ENCODE measurements at places on chromosomes 12 and 14. TPM values are rescaled to one million over a fixed set of nuclear protein-coding genes. Genes with fewer than 3 reads are reported as not detected.

DNA sequence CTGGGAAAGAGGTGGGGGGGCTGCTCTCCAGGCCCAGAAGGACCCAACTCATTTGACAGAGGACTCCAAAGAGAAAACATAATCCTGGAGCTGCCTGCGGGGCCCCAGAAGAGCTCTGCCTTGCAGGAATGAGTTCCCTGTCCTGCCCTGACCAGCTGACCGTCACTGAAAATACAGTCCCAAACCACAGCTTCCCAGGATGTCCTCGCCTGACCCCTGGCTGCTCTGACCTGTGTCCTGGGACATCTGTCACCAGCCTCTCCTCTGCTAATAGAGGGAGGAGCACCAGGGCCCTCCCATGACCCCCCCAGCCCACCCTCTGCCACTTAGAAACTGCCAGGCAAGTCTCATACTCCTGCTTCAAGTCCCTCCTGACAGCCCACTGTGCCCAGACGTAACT, 9.8 kb downstream of the FIGNL2 start:
- no peak for DNase-seq

DNA sequence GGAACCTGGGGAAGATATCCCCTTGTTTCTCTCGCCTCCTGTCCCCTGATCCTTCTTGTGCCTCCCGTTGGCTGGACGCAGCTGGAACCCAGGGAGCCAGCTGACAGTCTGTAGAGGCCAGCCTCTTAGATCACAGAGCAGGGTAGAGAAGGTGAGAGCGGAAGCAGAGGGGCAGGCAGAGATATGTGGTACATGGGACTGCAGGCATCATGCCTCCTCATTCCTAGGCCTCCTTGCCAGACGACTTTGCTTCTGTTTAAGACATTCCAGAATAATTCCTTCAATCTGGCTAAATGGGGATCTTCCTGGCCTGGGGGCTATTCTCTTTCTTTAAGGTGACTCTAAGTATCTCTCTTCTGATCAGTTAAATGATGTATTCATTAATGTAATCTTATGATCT, 89.4 kb upstream of the MAX start:
- DNase-seq = no peak

DNA sequence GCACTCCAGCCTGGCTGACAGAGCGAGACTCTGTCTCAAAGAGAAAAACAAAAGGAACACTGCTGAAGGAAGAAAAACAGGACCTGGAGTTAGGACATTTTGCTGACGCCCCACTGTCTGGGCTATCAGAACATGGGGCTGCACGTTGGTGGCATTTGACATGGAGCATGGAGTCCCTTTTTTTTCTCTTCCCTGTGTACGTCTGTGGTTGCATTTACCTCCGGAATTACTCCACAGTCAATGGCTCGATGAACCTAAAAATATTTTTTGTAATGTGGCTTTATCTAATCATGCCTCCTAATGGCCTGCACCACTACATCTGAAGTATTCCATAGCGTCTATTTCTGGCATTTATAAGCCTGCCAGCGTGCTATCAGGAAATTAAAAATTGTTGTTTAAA, 30.7 kb downstream of the TESC start:
- DNase-seq = no peak

GRCh38 chr12:101927036-101927435, 49.7 kb downstream of the DRAM1 start:
- no peak for DNase-seq

- no peak for DNase-seq
Measured at GRCh38 chr14:78598046-78598920, 428.1 kb downstream of the NRXN3 start.

GRCh38 chr12:10341892-10342509, 34.3 kb downstream of the KLRD1 start:
- no peak for DNase-seq

GRCh38 chr14:23382276-23382675, 5.4 kb downstream of the CMTM5 start:
- no peak for DNase-seq

GRCh38 chr12:66129934-66130266, 650 bp downstream of the LLPH start:
- DNase-seq = no peak

DNA sequence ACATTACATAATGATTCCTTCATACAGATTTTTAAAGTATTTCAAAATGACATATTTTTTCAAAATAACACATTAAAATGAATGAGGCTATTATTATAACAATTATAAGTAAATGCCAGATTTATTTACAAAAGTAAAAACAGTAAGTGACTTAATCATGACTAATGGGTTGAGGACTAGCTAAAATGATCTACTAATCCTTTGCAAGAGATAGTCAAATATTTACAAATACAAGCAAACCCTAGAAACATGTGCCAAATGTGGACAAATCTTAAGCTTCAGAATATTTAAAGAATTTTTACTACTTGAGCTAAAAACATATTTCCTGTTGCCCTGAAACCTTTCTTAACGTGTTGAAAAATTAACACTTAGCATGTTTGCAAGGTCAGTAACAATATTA, 74.8 kb downstream of the KIF21A start:
- DNase-seq = no peak

GRCh38 chr14:59507063-59507751, 22.9 kb downstream of the JKAMP start:
- no peak for DNase-seq

- DNase-seq = no peak
Measured at GRCh38 chr14:58150243-58150805, 1.7 kb downstream of the ARMH4 start.

DNA sequence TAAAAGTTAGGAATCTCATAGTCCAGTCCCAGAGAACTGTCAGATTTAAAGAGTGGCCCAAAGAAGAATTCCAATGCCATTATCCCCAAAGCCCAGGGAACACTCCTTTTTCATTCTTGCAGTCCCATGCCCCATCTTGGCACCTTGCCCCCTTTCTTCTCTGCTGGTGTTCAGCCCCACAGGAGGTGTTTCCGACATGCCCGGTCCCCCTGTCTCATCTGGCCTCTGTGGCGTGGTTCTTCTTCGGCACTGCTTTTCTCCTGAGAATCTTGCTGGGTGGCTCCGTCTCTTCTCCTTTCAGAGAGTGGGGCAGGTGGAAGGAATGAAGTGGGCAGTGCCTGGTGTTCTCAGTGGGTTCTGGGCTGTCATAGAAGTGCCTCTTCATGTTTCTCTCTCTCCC, 64.7 kb downstream of the VCPKMT start:
- DNase-seq = no peak

DNA sequence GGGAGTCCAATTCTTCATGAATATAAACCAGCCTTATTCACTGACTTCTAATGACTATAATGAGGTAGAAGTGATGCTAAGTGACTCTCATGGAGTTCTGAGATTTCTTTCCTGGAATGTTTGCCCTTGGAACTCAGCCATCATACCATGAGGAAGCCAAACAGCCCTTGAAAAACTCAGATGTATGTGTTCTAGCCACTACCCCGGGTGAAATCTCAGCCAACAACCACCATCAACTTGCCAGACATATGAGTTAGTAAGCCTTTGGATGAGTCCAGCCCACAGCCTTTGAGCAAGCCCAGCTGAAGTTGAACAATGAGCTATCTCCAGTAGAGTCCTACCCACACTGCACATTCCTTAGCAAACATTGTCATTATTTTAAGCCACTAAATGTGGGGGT, 149.5 kb downstream of the SLC6A15 start:
- DNase-seq = no peak

- no peak for DNase-seq
Measured at GRCh38 chr12:43238281-43238680, 313.7 kb downstream of the ADAMTS20 start.

GRCh38 chr12:123363740-123364531, 711 bp downstream of the SBNO1 start:
- peak; percentile 77 for DNase-seq

- no peak for DNase-seq
Measured at GRCh38 chr12:121251838-121252237, 41.9 kb downstream of the P2RX4 start.

DNA sequence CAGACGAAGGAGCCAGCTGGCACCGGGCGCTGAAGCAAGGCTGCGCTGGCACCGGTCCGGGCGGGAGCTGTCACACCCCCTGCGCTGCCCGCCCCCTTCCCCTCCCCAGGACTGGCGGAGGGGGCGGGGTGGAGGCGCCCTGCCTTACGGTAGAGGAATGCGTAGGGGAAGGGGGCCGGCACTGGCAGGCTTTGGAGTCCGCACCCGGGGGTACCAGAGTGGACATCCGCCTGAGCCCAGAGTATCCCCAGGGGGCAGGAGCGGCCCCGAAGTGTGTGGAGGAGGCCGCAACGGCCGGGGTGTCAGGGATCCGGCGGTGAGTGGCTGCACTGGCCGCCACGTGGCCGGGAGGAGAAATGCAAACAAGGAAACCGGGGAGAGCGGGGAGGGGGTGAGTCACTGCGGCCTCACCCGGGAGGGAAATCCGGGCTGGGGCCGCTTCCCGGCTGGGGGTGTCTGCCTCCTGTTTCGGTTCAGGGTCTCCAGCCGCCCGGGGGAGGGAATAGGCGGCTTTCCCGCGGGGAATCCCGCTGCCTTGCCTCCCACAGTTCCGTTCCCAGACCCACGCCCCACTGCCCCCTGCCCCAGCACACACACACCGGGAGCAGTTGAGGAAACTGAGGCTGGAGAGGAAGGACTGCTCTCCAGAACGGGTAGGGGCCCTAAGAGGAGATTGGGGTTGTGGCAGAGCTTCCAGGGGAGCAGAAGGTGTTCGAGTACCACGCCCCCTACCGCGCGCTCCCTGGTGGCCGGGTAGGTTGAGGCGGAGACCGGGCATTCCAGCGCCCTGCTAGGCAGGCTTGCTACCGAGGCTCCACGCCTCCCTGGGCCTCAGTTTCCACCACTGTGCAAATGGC, at the start of gene RAPGEF3:
TSS of gene RAPGEF3 (minus strand) at position 47 of the 857 bp plus-strand sequence. CDS start 324 bp downstream, outside the sequence.
- peak; percentile 91 for DNase-seq

GRCh38 chr12:68378872-68379606, 46.9 kb upstream of the MDM1 start:
- DNase-seq = no peak

- no peak for DNase-seq
Measured at GRCh38 chr12:47053961-47054360, 25.5 kb upstream of the PCED1B start.

GRCh38 chr12:121107681-121108080, 25.0 kb upstream of the P2RX7 start:
- DNase-seq = no peak

DNA sequence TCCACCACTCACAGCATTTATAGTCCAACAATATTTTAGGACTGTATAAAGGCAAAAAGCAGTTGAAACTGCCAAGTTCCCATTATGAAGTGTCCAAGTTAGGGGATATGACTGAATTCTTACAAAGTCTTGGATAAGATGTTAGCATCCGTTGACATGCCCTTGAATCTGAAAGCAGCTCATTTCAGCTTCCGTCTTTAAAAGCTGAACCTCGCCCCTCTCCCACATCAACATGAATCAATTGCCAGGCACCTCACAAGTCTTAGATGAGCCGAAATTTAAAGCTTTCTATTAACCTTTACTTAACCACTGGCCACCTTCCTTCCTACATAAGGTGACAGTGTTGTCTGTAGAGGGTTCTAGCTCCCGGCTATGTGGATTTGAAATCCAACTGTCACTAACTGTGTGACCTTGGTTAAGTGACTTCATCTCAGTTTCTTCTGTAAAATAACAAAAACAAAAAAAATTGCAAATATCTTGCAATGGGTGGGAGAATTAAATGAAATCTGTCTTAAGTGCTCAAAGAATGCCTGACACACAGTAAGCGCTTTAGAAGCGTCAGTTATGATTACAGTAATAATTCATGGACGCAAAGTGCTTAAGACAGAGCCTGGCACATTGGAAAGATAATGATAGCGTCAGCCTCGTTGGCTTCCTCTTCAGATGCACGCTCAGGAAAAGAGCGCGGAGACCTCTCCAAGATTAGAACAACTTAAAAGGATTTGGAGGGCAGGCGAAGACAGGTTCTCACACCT, 1.2 kb downstream of the PPP1CC start:
- no peak for DNase-seq

DNA sequence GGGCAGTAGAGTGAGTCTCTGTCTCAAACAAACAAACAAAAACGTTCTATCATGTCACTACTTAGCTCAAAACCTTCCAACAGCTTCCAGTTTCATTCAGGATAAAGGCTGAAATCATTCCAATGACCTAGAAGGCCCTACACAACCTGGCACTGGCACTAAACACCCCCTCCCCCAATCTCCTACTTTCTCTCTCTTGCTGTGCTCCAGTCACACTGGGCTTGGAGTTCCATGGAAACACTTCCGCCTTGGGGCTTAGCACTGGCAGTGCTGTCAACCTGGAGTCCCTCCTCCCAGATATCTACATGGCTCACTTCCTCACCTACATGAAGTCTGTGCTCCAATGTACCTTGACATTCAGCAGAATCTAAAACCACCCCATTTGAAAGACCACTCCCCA, 65.0 kb upstream of the SINHCAF start:
- peak; percentile 1 for DNase-seq

GRCh38 chr12:125259178-125259867, 194.1 kb downstream of the AACS start:
- DNase-seq = no peak

GRCh38 chr12:23303220-23303619, 646.2 kb downstream of the SOX5 start:
- no peak for DNase-seq

DNA sequence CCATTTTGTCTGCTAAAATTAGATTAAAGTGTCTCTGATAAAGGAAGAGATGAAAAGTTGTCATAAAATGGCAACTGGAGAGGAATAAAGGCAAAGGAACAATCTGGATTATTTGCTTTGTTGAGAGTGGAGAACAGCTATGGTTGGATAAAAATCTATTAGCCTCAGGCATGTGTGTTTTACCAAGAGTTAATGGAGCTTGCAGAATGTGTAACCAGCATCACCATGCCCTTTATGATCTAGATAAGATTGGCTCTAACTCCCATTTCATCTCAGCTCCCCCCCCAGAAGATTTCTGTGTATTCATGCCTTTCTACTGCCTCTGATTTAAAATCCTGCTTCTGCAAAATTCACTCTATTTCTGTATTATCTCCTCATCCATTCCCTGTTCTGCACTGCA, 93.8 kb downstream of the GALC start:
- no peak for DNase-seq

GRCh38 chr12:108857158-108857407, 300 bp downstream of the SSH1 start:
- DNase-seq = no peak

GRCh38 chr14:74503291-74503937, 9.8 kb downstream of the ISCA2 start:
- no peak for DNase-seq

DNA sequence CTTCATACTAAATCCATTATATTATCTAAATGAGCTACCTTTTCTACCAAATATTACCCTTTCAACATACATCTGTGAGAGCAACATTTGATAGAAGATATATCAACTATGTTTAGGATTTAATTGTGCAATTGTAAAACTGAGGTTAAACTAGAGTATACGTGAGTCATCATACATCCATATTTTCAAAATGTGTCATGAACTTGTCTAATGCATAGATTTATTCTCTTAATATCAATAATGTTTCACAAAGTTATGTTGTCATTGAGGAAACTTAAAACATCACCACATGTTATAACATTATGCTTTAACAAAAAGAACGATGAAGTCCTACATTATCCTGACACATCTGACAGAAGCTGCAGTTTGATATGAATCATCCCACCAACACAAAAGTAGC, 645.5 kb upstream of the NOVA1 start:
- no peak for DNase-seq

The PRPH gene
- not detected for total RNA-seq

The CDCA3 gene
- total RNA-seq = 4.8 TPM

The SLCO1B1 gene
- not detected for total RNA-seq

The AMN1 gene
- total RNA-seq = 15.1 TPM

The ESR2 gene
- 1.1 TPM for total RNA-seq

The HSPB8 gene
- 33.8 TPM for total RNA-seq

The MMP14 gene
- 147 TPM for total RNA-seq

The OVCH1 gene
- total RNA-seq = not detected

The CRACR2A gene
- 8.1 TPM for total RNA-seq

The IAPP gene
- total RNA-seq = not detected

The TAS2R7 gene
- total RNA-seq = not detected

The FLVCR2 gene
- total RNA-seq = 16.4 TPM

The FOXA1 gene
- 10.2 TPM for total RNA-seq

Data from suprapubic skin (tissue), 4 donors.